ENCODE measurements at places on chromosomes 3 and 15.

DNA sequence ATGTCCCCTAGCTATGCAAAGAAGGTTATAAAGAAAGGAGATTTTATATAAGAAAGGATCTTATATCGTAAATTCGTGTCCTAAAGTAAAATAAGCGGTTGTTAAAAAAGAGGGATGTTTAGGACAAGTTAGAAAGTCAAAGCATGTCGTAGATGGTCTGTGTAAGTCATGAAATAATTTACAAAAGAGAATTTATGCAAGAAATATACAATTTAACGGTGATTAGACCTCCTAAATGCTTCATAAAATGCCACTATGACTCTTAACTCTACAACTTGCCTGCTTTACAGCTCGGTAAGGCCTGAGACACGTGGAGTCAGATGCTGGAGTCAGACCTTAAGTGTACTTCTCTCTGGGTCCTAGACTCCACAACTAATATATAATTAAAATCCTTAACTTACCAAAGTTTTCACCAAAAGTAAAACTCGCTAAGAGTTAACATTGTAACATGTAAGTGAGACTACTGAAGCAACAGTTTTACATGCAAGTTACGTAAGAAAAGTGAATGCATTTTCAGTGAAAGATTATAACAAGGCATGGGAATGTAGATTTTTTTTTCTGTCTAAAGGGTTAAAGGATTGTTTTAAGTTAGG is 13.3 kb upstream of the SRPRB start:
- DNase-seq = no peak

DNA sequence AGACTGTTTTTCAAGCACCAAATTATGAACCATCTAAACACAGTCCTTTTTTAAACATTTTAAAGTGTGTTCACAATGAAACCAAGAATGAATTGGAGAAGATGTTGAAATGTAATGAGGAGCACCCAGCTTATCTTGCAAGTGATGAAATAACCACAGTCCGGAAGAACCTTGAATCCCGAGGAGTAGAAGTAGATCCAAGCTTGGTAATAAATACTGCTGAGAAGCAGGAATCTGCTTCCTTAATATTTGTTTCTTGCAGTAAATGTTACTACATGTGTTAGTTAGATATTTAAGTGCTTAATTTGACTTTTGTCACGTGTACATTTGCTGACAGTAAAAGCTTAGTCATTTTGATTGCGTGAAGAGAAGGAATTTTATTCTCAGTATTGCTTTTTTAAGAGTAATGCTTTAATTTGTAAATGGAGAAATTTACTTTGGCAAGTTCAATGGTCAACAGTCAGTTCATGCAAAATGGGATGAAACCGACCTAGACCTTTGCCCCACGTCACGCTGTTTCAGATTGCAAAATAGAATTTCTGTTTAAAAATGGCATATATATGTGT is 69.8 kb downstream of the OPA1 start:
- no peak for DNase-seq

DNA sequence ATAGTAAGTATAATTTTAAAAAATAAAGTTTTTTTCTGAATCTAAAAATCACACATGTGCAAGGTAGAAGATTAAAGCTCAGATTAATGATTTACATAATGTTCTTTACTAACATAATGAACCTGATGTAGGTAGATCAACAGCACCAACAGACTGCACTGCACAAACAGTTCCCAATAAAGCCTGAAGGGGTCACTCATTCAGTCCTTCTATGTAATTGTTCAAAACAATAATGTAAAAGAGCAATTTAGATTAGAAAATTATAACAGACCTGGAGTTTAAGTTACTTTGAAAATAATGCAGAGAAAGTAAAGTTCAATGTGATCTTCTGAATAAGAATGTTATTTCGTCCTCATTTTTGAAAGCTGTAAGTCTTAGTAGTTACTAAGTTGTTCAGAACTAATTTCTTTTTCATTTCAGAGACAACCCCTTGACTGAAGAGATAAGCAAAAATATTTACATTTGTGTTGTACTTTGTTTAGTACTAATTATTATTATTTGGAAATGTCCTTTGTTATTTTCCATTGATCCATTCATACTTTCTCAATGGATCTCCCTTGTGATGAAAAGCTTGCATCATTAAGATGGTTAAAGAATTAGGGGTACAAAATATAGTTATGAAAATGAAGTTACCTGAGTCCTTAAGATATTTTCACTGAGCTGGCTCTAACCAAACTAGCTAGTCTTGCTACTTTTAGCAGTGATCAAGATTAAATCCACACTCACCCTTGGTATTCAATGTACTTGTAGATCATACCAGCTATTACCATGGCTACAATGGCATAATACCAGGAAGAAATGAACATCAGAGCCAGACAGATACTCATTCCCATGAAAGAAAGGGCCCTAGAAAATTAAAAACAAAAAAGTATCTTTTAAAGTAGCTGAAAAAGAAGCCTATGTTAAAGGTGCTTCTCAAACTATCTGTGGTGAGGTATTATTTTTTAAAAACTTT is 16.8 kb downstream of the EMC4 start:
- no peak for DNase-seq

DNA sequence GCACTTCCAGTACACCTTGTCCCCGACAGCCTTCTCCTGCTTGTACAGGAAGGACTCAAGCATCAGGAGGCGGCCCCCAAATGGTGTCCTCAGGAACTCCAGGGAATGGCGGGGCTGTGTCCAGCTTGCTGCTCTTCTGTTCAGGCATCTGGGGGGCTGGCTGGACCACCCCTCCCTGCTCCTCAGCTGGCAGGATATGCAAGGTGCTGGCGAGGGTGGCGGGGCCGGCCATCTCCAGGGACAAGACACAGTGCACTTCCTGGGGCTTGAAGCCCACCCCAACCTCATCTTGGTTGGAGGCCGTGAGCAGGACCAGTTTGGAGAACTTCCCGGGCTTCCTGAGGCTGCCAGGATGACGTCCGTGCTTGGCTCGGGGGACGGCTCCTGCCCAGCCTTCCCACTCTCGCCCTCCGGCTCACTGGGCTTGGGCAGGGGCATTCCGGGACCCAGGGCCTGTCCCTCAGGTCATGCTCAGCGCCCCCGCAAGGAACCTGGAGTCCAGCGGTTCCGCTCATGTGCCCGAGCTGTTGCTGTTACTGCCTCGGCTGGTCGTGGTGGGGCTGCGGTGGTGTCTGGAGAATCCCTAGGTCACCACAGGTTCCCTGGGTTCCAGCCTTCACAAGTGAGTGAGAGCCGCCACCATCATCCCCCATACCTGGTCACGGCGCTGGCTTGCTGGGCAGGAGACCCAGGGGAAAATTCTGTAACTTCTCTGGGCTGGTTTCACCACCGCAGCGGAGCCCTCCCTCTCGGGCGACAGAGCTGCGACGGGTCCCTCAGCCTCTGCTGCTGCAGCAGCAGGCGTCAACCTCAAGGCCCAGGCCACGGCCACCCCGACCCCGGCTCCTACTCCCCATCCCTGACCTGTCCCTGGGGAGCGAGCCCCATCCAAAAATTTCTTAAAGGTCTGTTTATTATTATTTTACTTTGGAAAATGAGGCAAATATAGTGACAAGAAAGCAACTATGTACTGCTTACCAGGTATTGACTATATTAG is 82.8 kb upstream of the FXR1 start:
- no peak for DNase-seq

- DNase-seq = no peak
Observed at GRCh38 chr3:146628671-146629070, 23.5 kb upstream of the PLSCR5 start.

DNA sequence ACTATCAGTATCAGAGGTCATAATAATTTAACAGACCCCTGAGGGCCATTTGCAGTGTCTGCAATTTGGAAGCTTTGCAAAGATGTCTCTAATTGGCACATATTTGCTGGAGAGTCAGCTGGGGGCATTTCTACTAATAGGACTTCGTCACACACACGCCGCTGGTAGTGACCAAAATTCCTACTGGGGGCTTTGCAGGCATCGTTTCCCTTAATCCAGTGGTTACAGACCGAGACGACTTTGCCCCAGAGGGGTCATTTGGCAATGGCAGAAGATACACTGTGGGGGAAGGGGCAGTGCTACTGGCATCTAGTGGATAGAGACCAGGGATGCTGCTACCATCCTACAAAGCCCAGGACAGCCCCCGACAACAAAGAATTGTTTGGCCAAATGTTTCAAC is 151.0 kb upstream of the LRTM1 start:
- DNase-seq = no peak
